GM03348 (cell line): ENCODE measurements at places on chromosomes 16 and 17.

DNA sequence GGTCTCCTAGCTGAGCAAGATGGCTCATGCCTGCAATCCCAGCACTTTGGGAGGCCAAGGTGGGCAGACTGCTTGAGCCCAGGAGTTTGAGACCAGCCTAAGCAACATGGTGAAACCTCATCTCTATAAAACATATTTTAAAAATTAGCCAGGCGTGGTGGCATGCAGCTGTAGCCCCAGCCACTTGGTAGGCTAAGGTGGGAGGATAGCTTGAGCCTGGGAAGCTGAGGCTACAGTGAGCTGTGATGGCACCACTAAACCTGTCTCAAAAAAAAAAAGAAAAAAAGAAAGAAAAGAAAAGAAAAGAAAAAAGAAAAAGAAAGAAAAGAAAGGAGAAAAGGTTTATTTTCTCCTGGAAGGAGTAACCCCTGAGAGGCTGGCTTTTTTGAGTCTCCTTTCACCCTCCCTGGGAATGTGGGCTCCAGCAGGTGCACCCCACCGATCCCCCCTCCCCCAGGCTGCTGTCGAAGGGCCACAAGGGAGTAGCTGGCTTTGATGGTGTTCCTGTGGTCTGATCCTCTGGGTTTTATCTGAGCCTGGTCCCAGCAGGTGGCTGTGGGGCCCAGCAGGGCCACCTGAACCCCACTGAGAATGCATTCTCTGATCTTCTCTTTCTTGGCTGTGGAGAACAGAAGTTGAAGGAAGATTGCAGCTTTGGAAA is 29.9 kb upstream of the TNRC6C start:
- DNase-seq: no peak

DNA sequence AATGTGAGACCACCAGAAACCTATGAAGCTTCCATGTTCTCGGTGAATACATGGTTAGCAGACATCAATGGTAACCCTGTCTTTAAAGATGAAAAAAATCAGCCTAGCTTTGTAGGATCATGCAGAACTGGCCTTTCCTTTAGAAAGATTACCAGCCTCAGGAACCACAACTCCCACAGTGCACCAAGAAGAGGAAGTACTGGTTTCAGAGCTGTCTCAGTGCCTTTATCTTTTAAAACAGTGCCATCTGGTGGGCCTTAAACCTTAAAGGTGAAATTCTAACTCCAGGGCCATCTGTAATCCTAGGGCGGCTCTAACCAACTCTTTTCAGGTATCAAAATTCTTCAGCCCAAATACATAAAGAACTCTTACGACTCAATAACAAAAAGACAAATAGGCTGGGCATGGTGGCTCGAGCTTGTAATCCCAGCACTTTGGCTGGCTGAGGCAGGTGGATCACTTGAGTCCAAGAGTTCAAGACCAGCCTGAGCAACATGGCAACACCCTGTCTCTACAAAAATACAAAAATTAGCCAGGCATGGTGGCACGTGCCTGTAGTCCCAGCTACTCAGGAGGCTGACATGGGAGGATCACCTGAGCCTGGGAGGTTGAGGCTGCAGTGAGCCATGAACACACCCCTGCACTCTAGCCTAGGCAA is 5.4 kb downstream of the ATPAF2 start:
- peak; percentile 85 for DNase-seq

DNA sequence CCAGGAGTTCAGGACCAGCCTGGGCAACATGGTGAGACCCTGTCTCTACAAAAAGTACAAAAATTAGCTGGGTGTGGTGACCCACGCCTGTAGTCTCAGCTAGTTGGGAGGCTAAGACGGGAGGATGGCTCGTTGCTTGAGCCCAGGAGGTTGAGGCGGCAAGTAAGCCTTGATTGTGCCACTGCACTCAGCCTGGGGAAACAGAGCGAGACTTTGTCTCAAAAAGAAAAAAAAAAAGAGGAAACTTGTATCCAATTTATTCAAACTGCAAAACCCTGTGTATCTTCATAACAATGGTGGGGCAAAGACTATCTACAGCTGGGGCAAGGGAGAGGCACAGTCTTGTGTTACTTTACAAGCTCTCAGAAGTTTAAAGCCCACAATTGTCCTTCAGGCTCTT is 21.5 kb downstream of the GRB7 start:
- DNase-seq: no peak

- DNase-seq: peak; percentile 85
These were observed at the start of gene SP6 for GRCh38 chr17:47850692-47851573. Gene SP6 (minus strand): TSS chr17:47851163. CDS start chr17:47848429, 2,734 bp downstream.
